ENCODE measurements at places on chromosomes 2 and 18.

GRCh38 chr2:255195-255594, 8.6 kb downstream of the SH3YL1 start:
- no peak overlapping the region for H3K27ac ChIP-seq
- no peaks in the 10 kb centered on the region for H3K27me3 ChIP-seq
- H3K4me1 ChIP-seq: no peaks in the 10 kb centered on the region
- no peak overlapping the region for H3K4me3 ChIP-seq
- no peak for DNase-seq
- H3K36me3 ChIP-seq: peaks cover 5% of the 10 kb centered on the region

GRCh38 chr2:61620244-61621159, 82.3 kb upstream of the XPO1 start:
- no peaks in the 10 kb centered on the region for H3K27me3 ChIP-seq
- H3K36me3 ChIP-seq: no peaks in the 10 kb centered on the region
- DNase-seq: peak; percentile 89
- H3K4me1 ChIP-seq: peaks cover 10% of the 10 kb centered on the region
- peak overlapping the region; percentile 57 for H3K27ac ChIP-seq

DNA sequence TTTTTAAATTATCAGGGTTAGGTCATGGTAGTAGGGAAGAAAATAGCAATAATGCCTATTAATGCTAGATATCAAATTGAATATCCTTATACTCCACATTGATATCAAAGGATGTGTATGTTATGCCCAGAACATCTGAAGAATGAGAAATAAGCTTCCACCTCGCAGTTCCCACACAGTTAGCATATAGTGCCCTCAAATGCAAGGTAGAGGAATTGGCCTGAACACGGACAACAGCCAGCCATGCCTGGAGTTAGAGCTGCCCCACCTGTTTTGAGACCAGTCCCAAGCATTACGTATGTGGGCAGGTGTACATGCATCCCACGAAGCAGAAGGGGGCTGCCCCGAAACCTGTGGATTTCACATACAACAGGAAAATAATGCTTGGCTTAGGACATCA, 79.6 kb downstream of the SUMO1 start:
- no peak overlapping the region for H3K27ac ChIP-seq
- H3K36me3 ChIP-seq: no peaks in the 10 kb centered on the region
- no peak overlapping the region for H3K4me3 ChIP-seq
- DNase-seq: peak; percentile 48
- H3K27me3 ChIP-seq: no peaks in the 10 kb centered on the region

GRCh38 chr2:23532391-23533337, 147.7 kb downstream of the KLHL29 start:
- DNase-seq: no peak
- no peaks in the 10 kb centered on the region for H3K4me1 ChIP-seq
- no peaks in the 10 kb centered on the region for H3K27me3 ChIP-seq

DNA sequence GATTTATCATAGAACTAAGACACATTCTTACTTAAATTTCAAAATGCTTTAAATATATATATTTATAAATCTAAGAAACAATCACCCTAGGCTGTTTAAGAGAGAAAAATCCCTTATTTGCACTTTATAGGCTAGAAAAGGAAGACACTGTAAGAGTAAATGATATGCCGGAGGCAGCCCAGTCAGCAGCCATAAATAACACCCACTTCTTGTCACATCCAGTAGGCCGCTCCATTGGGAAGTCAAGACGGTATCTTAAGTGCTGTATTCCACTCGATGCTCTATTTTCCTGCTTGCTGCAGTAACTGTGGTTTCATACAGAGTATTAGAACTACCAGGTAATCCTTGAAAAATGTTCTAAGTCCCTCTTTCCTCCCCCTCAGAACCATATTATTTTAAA, 57.9 kb downstream of the ABCA12 start:
- no peaks in the 10 kb centered on the region for H3K4me1 ChIP-seq
- no peak for DNase-seq
- no peak overlapping the region for H3K27ac ChIP-seq
- H3K27me3 ChIP-seq: no peaks in the 10 kb centered on the region
- H3K36me3 ChIP-seq: no peaks in the 10 kb centered on the region
- H3K4me3 ChIP-seq: no peak overlapping the region

DNA sequence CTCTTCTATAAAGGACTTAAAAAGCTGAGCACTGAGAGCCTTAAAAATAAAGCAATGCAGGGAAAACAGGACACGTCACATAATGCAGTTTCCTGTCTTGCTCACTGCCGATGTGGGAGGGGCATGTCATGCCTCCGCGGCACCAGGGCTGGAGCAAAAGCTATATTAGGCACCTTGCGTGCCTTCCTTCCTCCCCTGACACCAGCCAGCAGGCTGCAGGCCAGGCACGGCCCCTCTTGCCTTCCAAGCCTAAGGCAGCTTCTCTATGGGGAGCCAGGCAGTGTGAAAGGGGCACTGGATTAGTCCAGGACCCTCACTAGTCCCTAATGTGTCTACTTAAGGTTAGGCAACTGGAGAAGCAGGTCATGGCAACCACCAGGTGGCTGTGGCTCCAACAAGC, 26.3 kb downstream of the MRPL35 start:
- no peaks in the 10 kb centered on the region for H3K4me1 ChIP-seq
- H3K27ac ChIP-seq: no peak overlapping the region
- H3K4me3 ChIP-seq: no peak overlapping the region
- no peak for DNase-seq

GRCh38 chr2:150143087-150143536, 344.4 kb downstream of the RND3 start:
- peak overlapping the region; percentile 98 for H3K27ac ChIP-seq
- DNase-seq: peak; percentile 94
- H3K4me1 ChIP-seq: peaks cover 62% of the 10 kb centered on the region
- peaks cover 21% of the 10 kb centered on the region for H3K36me3 ChIP-seq
- H3K4me3 ChIP-seq: peak overlapping the region; percentile 21

GRCh38 chr2:157415591-157416101, 28.2 kb downstream of the CYTIP start:
- H3K27ac ChIP-seq: no peak overlapping the region
- no peak for DNase-seq
- H3K4me1 ChIP-seq: no peaks in the 10 kb centered on the region
- H3K27me3 ChIP-seq: 0 out of 2 replicates have a peak, but pooled peaks cover 12% of the 10 kb centered on the region

DNA sequence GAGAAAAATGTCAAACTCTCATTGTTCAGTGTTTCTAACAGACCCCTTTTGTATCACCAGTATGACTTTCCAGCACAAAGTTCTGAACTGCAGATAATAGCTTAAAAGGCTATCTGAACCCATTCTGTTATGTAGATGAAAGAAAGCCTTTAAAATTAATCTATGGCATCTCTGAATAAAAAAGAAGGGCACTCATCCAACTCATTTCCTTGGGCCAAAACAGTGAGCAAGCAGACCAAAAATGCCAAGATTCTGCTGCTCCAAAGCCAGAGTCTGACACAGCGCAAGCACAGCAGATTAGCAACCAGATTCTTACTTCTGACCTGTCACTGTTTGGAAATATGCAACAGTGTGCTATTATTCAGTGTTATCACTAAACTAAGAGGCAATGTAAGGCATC, 22.6 kb upstream of the ITGA6 start:
- no peak overlapping the region for H3K4me3 ChIP-seq
- H3K36me3 ChIP-seq: no peaks in the 10 kb centered on the region
- peak; percentile 70 for DNase-seq

DNA sequence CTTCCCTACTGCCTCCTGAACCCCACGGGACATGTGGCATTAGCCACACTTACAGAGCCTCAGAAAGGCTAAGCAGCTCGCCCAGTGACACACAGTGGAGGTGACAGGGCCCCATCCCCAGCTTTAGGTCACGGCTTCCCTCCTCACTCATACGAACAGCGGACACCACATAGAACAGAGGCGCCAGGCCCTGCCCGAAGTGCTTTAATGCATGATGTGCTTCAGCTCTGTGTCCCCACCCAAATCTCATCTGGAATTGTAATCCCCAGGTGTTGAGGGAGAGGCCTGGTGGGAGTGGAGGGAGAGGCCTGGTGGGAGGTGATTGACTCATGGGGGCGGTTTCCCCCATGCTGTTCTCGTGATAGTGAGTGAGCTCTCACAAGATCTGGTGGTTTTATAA, 135.3 kb downstream of the PTGR3 start:
- DNase-seq: no peak
- no peaks in the 10 kb centered on the region for H3K27me3 ChIP-seq
- H3K4me1 ChIP-seq: peaks cover 26% of the 10 kb centered on the region

DNA sequence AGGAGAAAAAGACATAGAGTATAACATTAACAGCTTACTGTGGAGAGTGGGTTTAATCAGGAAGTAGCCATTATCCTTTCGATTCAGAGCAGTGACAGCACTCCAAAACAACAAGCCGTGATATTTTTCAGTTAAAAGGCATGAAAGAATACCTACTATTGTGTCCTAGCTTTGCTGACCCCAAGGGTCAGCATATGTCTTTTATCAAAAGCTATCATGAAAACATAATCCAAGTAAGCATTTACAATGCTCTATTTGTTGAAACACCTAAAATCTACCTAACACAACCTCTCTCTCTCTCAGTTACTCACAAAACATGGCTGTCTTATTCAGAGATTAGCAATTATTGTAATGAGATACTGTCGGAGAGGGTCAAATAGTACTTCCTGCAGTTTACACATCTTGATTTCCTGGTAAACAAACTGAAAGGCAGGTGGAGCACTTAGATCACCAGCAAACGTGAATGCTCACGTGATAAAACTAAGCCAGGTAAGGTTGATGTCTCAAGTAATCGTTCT, 100.0 kb downstream of the BAZ2B start:
- peak overlapping the region; percentile 29 for H3K27ac ChIP-seq
- H3K36me3 ChIP-seq: no peaks in the 10 kb centered on the region
- DNase-seq: peak; percentile 69
- peak overlapping the region; percentile 71 for H3K4me3 ChIP-seq
- peaks cover 11% of the 10 kb centered on the region for H3K4me1 ChIP-seq
